ENCODE measurements at places on chromosomes 16 and 17.

- no peak for DNase-seq
Measured at GRCh38 chr17:39631403-39631802, 4.7 kb downstream of the PPP1R1B start.

DNA sequence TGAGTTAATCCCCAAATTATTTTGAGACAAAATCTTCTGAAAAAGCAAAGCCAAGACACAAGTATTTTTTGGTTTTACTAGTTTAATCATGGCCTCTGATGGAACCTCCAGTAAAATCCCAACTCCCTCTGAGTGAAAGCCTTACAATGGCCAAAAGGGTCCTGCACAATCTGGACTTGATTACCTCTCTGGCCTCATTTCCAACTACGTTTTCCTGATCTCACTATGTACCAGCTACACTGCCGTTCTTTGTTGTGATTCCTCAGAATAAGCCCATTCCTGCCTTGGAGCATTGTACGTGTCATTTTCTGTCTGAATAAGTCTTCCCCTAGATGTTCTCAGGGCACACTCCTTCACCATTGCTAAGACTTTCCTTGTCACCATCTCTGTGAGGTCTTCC, 37.3 kb downstream of the SPOP start:
- DNase-seq: peak; percentile 9

GRCh38 chr16:51818342-51818944, 667.4 kb upstream of the SALL1 start:
- DNase-seq: peak; percentile 50

GRCh38 chr16:11630768-11631056, 37.5 kb upstream of the SNN start:
- DNase-seq: no peak

- peak; percentile 77 for DNase-seq
Measured at GRCh38 chr17:42252597-42253550, 23.3 kb downstream of the STAT5B start.

- no peak for DNase-seq
Measured at GRCh38 chr17:27239046-27239445, 54.9 kb upstream of the WSB1 start.

DNA sequence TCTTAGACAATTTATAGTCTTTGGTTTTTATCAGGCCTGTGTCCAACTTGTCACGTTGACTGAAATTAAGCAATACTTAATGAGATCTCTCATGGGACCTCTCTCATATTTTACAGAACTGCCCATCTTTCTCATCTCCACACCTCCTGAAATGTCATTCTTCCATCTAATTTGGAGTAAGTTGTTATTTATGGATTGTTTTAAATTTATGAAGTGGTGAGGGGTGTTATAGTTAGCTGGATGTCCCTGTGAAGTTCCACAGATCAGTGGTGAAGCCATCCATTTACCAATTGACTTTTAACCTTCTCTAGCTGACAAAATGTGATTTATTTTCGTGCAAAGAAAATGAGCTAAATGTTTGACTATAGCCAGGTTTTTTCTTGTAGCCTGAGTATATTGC, 824.9 kb downstream of the KCNJ2 start:
- no peak for DNase-seq
